ENCODE measurements at places on chromosomes 12 and 14. TPM values are rescaled to one million over a fixed set of nuclear protein-coding genes. Genes with fewer than 3 reads are reported as not detected.

DNA sequence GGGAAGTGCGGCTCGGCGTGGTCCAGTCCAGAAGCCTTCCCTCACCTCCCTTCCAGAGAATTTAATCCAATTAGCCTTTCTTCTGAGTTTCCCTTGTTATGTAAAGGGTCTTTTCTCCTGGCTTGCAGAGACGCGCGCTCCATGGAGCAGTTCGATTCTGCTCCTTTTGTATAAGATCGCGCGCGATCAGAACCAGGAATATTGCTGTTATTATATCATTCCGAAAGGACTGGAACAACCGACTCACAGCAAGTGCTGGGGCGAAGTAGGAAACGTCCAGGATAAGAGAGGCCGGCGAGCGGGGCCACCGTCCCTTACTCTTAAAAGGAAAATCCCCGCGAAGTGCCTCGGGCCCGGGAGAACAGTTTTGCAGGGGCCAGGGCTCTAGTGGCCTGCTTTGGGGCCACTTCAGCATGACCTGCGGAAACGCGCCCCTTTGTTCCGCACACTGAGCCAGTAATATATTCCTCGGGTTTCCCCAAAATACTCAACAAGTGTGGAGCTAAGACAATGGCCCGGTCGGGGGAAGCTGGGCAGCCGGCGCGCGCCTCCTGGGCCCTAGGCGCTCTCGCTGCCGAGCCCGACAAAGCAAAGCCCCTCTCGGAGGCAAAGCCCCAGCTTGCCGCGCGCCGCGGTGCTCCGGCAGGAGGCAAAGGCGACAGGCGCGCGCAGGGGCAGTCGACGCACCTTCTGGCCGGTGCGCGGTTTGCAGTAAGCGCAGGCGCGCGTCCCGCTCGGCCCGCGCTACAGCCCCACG, 2.9 kb downstream of the RFX4 start:
- H3K4me3 ChIP-seq = no peak overlapping the region
- no peak overlapping the region for H3K27ac ChIP-seq
- no peaks in the 10 kb centered on the region for H3K36me3 ChIP-seq
- H3K27me3 ChIP-seq = peaks cover 97% of the 10 kb centered on the region
- DNase-seq = no peak

DNA sequence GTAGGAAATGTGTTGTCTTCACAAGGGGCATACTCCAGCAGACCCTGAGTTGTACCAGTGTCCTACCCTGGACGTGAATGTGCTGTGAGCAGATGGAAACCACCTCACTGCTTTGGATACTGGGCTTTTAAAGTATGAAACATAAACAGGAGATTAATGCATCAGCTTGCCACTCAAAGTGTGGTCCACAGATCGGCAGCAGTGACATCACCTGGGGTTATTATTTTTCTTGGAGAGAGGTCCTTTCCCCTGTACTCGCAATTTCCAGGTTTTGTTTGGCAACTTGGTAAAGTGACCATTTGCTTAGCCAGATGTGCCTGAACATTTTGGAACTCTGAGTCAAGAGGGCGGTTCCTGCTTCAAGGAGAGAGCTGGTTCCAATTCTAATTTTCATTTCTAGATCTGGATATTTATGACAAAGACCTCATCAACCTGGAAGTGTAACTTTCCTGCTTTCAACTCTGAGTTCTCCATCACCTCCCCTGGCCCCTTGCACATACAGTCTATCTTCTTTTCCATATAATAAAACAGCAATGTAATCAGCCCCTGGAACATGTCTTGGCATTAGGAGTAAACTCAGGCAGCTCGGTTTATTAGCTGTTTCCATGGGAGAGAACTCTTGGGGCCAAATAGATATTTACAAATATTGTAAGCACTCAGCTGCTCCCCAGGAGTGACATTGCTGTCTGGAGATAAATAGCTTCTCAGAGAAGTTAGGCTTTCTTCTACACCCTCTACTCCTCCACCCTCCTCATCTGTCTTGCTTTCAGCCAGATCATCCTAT, 237.0 kb upstream of the TBX3 start:
- no peaks in the 10 kb centered on the region for H3K36me3 ChIP-seq
- H3K4me3 ChIP-seq = no peak overlapping the region
- peaks cover 2% of the 10 kb centered on the region for H3K4me1 ChIP-seq
- peak overlapping the region; percentile 38 for H3K27ac ChIP-seq

DNA sequence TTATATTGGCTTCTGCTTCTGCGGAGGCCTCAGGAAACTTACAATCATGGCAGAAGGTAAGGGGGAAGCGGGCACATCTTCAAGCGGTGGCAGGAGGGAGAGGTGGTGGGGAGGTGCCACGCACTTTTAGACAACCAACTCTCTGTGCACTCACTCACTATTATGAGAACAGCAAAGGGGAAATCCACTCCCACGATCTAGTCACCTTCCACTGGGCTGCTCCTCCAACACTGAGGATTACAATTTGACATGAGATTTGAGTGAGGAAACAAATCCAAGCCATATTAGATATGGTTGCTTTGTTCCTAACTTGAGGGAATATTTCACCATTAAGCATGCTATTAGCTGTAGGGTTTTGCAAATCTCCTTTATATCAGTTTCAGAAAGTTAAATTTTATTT, 80.3 kb downstream of the UNC79 start:
- no peak overlapping the region for H3K27ac ChIP-seq
- H3K36me3 ChIP-seq = no peaks in the 10 kb centered on the region

GRCh38 chr12:71439613-71440344, at the start of gene LGR5:
LGR5 (plus strand) TSS chr12:71439798; CDS start chr12:71440081, 283 bp downstream.
- peaks cover 38% of the 10 kb centered on the region for H3K27me3 ChIP-seq
- DNase-seq = peak; percentile 90
- H3K4me3 ChIP-seq = peak within 1 kb of the TSS; percentile 41
- H3K27ac ChIP-seq = no peak within 1 kb of the TSS
- H3K4me1 ChIP-seq = peaks cover 16% of the 10 kb centered on the region
- H3K36me3 ChIP-seq = no peaks in the 10 kb centered on the region

GRCh38 chr12:41576925-41577324, 388.8 kb downstream of the PDZRN4 start:
- no peak overlapping the region for H3K4me3 ChIP-seq
- no peak for DNase-seq
- no peaks in the 10 kb centered on the region for H3K36me3 ChIP-seq
- no peaks in the 10 kb centered on the region for H3K27me3 ChIP-seq

DNA sequence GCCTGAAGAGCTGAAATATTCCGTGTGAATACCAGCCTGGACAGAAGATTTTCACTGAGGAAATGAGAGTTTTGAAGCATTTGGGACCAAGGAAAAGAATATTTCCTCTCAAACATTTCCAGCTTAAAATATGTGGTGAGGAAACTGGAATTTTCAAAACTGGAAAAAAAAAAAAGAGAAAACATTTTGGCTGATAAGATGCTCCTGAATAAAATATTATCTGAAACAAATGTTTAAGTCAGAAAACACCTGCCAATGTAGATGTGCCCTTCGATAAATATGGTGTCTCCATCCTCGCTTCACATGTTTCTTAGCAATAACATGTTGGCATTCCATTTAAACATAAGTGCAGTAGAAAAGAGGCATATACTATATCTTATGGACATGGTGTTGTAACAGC, 567.0 kb downstream of the PRKD1 start:
- no peaks in the 10 kb centered on the region for H3K27me3 ChIP-seq
- no peak for DNase-seq
- no peak overlapping the region for H3K27ac ChIP-seq
- no peaks in the 10 kb centered on the region for H3K36me3 ChIP-seq

DNA sequence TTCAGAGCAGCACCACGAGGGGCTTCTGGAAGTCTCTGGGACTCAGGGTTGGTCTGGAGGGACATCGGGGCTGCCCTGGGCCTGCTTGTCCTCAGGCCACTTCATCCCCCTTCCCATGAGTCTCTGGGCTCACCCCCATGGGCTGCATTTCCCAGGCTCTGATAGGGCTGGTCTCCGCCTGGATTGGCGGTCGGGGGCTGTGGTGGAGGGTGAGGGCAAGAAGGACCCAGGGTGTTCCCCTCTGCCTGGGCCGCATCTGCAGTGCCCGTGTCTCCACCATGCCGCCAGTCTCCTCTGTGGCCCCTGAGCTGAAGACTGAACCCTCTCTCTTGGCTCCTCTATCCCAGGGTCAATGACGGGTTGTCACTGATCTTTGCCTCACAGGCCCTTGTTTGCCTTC, 242.1 kb downstream of the ADGRD1 start:
- DNase-seq = no peak
- H3K4me1 ChIP-seq = no peaks in the 10 kb centered on the region

- no peaks in the 10 kb centered on the region for H3K27me3 ChIP-seq
- DNase-seq = peak; percentile 73
- H3K4me1 ChIP-seq = peaks cover 43% of the 10 kb centered on the region
- H3K4me3 ChIP-seq = no peak overlapping the region
- H3K36me3 ChIP-seq = no peaks in the 10 kb centered on the region
- H3K27ac ChIP-seq = peak overlapping the region; percentile 42
Measured at GRCh38 chr14:74965486-74966153, 10.2 kb upstream of the PGF start.

The SPX gene
- 12.9 TPM for total RNA-seq

DNA sequence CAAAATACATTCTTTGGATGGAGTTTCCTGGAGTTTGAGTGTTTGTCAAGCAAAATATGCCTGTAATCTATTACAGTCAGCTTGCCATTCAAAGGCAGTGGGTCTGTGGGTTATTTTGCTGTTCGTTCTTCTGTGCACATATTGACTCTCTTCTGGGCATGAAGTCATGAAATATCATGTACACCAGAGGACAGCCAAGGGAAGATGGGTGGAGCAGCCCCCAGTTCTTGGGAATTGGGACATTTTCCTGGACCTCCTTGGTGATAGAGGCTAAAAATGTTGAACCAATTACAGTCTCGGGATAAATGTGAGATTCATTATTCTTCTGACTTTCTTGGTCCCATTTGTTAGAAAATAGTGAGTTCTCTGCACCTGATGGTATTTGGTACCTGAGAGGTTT, 89.1 kb downstream of the FOXN4 start:
- H3K36me3 ChIP-seq = peaks cover 27% of the 10 kb centered on the region
- no peak overlapping the region for H3K4me3 ChIP-seq
- DNase-seq = peak; percentile 3
- H3K4me1 ChIP-seq = no peaks in the 10 kb centered on the region

The TAS2R46 gene
- 1.6 TPM for total RNA-seq

DNA sequence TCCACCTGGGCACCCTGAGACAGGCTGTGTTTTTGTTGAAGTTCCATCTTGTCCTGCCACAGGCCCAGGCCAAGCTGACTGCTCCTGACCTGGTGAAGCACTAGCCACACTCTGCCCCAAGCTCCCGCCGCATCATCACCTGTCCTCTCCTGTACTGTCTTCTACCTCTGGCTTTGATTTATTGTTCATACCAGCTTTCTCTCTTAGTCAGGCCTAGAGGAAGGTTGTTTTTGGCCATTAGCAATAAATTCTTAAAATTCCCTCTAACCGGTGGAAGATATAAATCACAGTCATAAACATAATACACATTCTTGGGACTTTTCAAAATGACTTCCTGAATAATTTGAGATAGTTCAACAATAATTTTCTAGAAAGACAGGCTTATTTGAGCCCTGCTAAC, 169.4 kb downstream of the DAD1 start:
- H3K36me3 ChIP-seq = no peaks in the 10 kb centered on the region
- no peak overlapping the region for H3K4me3 ChIP-seq
- no peak for DNase-seq
- H3K27me3 ChIP-seq = no peaks in the 10 kb centered on the region
- no peak overlapping the region for H3K27ac ChIP-seq
- H3K4me1 ChIP-seq = no peaks in the 10 kb centered on the region

The RIPK3 gene
- 2.0 TPM for total RNA-seq

GRCh38 chr12:53845932-53846331, 92.7 kb upstream of the HOXC13 start:
- H3K4me1 ChIP-seq = no peaks in the 10 kb centered on the region
- no peak for DNase-seq
- H3K27me3 ChIP-seq = peaks cover 44% of the 10 kb centered on the region
- no peak overlapping the region for H3K27ac ChIP-seq
- no peak overlapping the region for H3K4me3 ChIP-seq
- H3K36me3 ChIP-seq = no peaks in the 10 kb centered on the region

- no peak for DNase-seq
- H3K4me3 ChIP-seq = no peak overlapping the region
- no peak overlapping the region for H3K27ac ChIP-seq
- no peaks in the 10 kb centered on the region for H3K4me1 ChIP-seq
- H3K27me3 ChIP-seq = no peaks in the 10 kb centered on the region
- no peaks in the 10 kb centered on the region for H3K36me3 ChIP-seq
Measured at GRCh38 chr12:61311413-61311812, 948.8 kb upstream of the USP15 start.

All from muscle of leg (tissue), 16 donors.